ENCODE measurements at places on chromosomes 6 and 20.
A peak's percentile ranks its signal among the peaks of the same experiment; 100 is the strongest.

DNA sequence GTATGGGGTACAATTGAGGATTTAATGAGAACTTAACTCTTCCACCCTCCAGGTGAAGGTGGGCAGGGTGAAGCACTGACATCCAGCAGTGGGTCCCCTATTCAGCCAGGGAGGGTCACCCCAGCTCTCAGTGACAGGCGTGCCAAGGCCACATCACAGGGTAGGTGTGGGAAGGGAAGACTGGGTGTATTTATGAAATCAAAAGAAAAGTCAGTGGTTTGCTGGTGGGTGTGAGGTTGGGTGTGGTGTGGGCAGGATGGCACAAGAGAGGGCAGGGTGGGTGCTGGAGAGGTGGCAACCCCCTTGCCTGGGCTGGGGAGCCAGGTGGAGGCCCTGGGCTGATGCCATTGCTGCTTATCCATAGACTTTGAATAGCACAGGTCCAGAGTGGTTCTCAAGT is 16.6 kb downstream of the SYNDIG1 start:
- DNase-seq = no peak

GRCh38 chr6:21665392-21666200 is 72.0 kb downstream of the SOX4 start:
- DNase-seq = peak; percentile 74

DNA sequence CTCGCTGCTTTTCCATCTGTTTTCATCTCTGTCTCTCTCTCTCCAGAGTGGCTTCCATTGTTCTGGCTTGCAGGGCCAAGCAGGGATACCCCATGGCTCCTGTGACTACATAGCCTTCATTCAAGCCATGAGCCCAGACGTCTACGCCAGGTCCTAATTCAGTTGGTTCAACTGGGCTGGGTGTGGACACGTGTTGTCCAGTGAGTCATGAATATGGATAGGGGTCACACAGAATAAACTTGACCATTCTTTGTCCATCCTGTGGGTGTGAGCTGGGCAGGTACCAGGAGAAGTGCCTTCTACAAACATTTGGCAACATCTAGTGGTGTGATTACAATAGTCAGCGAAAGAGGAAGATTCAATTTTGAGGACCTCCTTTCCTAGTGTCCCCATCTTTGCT is 96.9 kb upstream of the ARMC2 start:
- no peak for DNase-seq

DNA sequence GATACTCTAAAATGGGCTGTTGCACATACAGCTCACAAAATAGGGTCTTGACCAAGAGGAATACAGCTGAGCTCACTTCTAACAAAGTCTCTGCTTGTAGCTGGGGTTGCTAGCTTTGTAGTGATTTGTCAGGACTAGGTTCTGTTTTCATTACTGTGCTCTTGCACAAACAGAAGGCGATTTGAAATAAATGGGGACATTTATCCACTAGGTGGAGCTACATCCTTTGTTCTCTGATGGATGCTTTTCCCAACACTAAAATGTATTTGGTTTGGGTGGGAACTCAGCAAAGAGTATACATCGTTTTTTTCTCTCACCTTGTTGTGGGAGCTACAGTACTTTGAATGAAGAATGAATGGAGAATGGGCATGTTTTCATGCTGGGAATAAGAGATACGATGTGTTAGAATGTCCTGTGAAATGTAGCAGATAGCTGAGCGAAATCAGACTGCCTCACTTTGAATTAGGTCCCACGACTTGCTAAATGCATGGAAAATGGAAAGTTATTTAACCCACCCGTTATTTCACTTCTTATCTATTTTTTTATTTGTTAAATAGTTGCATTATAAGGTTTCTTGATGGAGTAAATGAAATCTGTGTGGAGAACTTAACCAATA is 494.7 kb upstream of the MAP3K7 start:
- DNase-seq = peak; percentile 40

DNA sequence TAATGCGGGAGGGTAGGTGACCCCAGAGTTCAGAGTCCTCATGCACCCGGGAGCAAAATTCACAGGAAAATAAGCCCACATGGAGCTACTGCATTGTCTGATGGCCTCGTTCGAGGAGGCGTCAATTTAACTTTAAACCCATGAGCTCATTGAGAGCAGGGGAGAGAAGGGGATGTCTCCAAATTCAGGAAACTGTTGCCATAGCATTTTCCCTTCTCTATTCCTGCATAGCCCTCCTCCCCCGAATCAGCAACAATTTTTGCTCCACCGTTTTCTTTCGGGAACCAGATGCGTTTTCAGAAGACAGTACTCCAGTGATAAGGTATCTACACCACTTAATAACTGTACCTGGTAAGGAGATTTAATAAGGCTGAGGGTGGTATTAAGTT is 324 bp upstream of the LAMP5 start:
- peak; percentile 64 for DNase-seq

DNA sequence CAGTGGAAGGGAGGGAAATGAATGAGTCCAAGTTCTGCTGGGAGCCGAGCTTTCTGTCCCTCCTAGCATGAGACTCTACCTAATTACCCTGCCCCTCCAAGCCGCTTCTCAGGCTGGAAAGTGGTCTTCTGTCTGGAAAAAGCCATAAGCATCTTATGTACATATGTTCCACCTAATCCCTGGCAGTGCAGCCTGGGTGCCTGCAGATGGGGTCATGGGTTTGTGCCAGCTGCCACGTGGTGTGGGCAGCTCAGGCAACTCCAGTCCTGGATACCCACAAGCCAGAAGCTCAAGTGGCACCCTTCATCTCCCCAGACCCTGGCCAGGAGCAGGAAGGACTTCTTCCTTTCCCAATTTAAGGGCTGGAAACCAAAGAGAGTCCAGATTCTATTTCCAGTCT is 253.1 kb downstream of the LY86 start:
- no peak for DNase-seq

- DNase-seq = peak; percentile 3
Observed at GRCh38 chr6:62652692-62653328, 366.8 kb upstream of the KHDRBS2 start.

DNA sequence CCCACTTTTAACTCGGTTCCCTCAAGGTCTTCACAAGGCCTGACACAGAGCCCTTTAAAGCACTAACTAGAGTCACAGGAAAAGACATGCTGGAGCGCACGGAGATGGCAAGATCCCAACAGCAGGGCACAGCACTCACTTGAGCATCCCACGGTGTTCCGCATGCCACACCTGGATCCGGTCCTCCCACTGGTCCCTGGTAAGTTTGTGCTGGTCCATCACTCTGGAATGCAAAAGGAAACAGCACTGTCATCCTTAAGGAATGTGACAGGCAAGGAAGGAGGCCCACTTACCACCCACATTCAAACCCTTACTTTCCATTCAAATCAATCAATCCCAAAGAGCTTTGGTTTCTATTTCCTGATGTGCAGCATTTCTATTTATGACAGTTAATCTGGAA is 34.7 kb downstream of the EZR start:
- no peak for DNase-seq

DNA sequence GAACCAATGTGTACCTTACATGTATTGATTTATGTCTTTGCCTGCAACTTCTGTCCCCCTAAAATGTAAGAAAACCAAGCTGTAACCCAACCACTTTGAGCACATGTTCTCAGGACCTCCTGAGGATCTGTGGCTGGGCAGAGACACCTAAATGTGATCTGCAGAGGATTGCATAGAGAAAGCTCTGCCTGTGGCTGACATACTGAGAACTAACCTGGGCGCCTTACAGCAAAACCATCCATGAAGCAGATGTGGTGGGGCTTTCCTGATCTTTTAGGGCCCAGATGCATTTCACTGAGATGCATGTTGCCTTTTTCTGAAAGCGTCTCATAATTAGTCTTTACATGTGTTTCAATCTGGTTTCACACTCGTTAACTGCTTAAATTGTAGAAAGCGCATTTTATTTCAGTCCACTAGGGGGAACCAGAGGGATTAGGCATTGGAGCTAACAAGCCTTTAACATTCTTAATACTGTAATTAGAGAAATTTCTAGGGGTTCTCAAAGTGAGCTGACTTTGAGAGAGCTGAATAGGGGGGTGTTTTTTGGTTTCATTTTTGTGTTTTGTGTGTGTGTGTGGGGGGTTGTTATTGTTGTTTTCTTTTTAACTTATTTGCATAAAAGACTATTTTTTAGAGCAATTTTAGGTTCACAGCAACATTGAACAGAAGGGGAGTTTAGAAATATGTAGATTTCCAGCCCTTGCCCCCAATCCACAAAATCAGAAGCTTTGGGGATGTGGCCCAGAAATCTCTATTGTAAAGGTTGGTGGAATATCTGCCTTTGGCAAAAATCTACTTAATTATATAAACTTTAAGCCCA is 50.9 kb upstream of the FAM184A start:
- DNase-seq = peak; percentile 69

DNA sequence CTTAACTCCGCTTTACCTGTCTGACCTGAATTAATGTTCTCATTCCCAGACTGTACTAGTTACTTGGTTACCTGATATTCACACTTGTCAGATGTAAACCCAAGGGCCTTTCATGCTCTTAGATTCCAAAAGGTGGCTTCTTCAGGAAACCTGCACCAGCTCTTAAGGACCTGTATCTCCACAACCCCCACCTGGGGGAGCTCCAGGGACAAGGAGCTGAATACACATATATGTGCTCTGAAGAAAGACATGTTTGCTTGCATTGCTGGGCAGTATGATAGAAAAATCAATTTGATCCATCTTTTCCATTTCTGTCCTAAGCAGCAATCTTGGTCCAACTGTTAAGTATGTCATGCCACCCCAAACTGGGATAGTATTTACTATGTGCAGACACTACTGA is 64.8 kb upstream of the POU3F2 start:
- peak; percentile 32 for DNase-seq

DNA sequence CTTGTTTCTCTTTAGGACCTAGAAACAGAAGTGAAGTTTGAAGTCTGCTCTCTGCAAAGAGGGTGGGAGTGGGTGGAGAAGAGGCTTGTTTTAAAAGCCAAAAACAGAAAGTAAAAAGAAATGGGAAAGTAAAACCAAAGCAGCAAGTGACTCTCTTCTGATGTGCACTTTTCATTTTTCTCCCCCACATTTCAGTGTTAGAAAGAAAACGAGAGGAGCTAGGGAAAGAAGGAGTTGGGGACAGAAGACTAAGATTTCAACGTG is 1.3 kb downstream of the C6orf141 start:
- no peak for DNase-seq

GRCh38 chr6:122696853-122697252 is 82.7 kb upstream of the FABP7 start:
- DNase-seq = no peak

GRCh38 chr20:9227896-9228615 is 159.2 kb downstream of the PLCB4 start:
- no peak for DNase-seq

DNA sequence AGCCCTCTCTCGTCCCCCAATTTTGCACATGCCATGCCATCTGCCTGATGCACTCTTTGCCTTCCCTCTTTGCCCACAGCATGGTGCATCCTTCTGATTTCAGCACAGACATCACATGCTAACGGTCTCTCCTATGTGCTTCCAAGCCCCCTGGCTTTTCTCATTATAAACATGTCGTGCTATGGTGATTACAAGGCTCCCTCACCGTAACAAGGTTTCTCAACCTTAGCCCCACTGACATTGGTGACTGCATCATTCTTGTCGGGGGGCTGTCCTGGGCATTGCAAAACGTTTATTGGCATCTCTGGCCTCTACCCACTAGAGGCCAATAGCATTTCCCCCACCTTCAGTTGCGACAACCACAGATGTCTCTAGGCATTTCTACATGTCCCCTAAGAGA is 187.2 kb downstream of the TFAP2C start:
- no peak for DNase-seq

DNA sequence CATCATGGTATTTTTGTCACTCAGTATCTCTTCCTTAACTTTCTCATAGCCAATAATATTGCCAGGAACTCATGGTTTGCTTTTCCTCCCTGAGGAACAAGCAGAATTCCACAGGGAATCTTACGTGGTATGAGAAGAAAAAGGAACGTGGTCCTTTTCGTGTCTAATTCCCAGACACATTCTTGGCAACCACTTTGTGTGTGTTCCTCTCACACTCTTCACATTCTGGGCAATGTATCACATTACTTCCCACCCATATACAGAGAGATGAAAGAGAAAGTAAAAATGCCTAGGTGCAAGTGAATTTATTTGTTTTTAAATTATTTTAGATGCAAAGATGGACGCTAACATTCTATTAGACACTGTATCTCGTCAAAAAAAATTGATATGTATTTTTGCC is 102.7 kb downstream of the PTPRK start:
- DNase-seq = no peak

DNA sequence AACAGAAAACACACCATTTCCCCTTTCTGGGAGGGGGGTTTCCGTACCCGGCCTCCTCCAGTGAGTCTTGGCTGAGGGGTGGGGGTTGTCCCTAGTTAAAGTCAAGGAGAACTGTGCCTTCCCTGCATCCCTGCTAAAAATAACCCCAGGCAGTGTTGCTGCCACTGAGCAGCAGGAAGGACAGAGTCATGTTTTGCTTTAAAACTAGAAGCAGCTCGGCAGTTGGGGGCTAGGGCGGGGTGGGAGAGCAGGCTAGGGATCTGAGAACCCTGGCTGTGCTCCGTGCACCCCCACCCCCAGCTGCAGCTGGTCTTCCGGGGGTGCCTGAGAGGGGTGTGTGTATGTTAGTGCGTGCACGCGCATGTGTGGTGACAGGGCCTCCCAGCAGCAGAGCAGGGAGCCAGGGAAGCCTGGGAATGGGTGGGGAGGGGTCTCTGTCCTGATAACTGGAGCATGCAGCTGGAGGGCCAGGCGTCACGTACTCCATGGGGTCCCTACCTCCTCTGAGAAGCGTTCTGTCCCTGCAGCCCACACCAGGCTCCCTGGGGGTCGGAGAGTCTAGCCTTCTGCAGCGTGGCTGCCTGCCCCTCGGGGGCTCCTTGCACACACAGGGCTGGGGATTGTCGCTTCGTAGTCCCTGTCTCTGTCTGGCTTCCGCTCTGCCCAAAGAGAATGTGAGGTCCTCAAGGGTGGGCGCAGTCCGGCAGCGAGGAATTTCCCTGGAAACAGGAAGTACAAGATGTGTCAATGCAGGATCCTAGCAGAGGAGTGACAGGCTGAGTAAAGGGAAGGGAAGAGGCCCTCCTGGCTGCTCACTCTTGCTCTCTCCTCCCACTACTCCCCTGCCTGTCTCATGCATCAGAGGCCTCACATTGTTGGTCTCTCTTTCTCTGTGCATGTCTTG is 16.8 kb upstream of the ARMC12 start:
- DNase-seq = no peak

DNA sequence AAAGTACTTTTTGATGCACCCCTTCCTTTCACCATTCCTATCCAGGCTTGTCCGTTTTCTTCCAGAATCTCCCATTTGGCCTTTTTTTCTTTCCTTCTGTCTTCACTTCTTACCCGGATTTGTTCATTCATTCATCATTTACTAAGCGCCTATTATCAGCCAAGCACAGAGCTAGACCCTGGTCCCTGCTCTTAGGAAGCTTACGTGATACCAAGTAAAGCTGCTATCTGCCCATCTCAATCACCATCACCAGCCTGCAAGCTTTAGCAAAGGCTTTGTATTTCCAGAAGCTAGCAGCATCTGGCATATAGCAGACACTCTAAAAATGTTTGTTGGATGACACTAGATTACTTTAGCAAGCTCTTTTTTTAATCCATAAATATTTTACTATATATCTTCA is 4.8 kb downstream of the NDRG3 start:
- DNase-seq = no peak

DNA sequence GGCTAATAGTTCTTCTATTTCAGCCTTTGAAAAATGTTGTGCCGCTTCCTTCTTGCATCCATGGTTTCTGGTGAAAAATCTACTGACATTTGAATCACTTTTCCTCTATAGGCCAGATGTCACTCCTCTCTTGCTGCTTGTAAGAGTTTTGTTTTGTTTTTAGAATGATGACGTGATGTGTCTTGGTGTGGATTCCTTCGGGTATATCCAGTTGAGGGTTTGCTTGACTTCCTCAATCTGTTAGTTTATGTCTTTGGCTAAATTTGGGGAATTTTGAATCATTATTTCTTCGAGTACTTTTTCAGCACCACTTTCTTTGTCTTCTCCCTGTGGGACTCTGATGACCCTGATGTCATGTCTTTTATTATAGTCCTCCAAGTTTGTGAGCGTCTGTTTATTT is 175.5 kb downstream of the MYLK4 start:
- no peak for DNase-seq

Measured in NCI-H1417 (cell line).